ENCODE measurements at places on chromosomes 2 and 18.

DNA sequence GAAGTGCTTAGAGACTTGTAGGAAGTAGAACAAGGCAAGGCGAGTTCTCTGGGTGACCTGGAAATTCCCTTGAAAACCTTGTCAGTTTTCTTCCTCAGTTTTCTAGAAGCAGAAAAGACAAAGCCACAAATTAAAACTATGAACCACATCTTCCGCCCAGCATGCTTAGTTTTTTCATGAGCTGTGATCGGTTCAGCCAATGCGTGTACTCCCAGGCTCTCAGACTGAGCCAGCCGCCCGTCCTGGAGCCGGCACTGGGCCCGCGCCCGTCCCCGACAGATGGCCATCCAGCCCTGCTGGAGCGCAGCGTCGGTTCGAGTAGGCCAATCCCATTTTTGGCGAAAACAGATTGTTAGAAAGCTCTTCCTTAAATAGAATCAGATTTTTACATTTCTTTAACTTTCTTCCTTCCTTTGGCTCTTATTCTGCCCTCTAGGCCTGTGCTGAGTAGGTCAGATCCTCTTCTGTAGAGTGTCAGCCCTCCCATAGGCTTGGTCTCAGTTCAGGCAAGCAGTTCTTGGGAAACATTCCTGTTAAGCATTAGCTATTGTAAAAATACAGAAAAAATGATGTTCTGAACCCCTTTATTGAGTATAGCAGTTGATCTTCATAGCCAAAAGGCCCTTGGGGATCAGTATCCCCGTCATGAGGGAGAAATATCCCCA, 112.5 kb downstream of the NCK2 start:
- no peak for DNase-seq

DNA sequence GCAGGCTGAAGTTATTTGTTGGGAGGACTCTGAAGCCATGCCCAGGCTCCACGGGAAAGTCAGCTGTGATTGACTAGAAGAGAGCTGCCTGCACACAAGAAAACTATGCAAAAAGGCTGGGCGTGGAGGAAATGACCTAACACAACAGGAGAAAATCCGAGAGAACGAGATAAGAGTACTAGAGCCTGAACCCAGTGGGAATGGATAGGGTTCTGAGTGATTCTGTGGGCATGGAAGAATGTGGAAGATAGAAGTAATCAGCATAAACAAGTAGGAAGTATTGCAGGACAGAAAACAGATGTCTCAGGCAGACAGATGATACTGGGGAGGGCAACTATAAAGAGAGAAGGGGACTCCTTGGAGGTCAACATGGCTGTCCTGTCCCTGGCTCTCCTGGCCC, 12.1 kb upstream of the COPS8 start:
- DNase-seq: no peak

DNA sequence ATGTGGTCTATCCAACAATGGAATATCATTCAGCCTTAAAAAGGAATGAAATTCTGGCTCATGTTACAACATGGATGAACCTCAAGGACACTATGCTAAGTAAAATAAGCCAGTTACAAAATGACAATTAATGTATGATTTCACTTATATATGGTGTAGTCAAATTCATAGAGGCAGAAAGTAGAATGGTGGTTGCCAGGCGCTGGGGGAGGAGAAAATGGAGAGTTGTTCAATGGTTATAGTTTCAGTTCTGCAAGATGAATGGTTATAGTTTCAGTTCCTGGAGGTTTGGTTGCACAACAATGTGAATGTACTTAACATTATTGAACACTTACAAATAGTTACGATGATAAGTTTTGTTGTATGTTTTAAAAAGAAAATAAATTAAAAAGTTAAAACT, 79.2 kb upstream of the IL1R2 start:
- DNase-seq: no peak

GRCh38 chr18:75130591-75131328, 78.2 kb downstream of the PTGR3 start:
- DNase-seq: no peak

- no peak for DNase-seq
Measured at GRCh38 chr2:1561811-1562421, 148.7 kb downstream of the TPO start.

GRCh38 chr2:160156665-160157064, 43.4 kb downstream of the ITGB6 start:
- DNase-seq: no peak

DNA sequence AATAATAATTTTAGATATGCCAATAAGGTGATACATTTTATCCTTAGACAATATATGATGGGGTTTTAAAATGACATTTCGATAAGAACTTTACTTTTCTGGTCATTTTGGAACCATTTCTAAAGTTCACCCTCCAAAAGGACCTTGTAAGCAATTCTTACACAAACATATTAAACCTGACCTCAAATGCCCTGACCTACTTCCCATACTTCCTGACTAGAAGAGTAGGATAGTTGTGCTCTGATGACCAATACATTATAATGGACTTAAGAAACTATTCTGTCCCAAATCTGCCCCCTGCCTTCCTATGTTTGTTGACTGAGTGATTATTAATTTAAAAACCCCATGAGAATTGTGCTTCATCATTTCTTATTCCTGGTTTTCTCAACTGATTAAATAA, 24.6 kb downstream of the GCA start:
- DNase-seq: no peak

DNA sequence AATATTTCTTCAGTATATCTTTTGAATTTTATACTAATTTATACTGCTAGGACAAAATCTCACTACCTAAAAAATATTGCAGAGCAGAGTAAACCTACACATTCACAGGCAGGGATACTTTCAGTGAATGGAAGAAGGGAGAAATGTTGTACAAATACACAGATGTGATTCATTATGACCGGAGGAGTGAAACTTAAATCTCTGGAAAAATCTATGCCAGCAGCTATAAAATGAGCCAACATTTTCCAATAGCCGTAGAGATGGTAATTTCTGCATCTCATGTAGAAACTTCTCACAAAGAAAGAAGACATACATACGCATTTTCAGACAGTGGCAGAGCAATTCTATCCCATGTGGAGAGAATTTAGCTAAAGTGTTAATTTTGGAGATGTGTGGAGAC, 54.8 kb downstream of the KCNS3 start:
- DNase-seq: no peak

DNA sequence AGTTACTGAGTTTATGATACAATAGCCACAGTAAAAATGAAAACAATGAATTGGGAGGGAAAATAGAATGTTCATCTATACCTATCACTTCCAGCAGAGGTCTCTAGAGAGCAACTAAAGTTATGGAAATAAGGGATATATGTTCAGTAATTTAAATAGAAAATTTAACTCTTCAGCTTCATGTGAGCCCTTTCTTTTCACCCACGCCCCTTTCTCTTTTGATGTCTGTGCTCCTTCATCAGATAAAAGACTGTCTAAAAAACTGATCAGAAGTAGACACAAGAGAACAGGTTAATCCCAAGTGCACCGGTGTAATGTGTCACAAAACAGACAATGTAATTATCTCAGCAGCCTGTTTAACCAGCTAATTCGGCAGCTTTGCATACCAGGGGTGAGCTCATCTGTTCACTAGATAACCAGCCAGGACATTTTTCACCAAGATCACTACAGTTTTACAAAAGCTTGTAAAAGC, 238.5 kb upstream of the ERBB4 start:
- DNase-seq: peak; percentile 18

GRCh38 chr2:113791697-113792590, 35.5 kb upstream of the SLC35F5 start:
- DNase-seq: no peak

- DNase-seq: no peak
Measured at GRCh38 chr2:96233436-96233835, 24.8 kb upstream of the STARD7 start.

GRCh38 chr2:106065268-106065982, 128.7 kb downstream of the UXS1 start:
- no peak for DNase-seq

DNA sequence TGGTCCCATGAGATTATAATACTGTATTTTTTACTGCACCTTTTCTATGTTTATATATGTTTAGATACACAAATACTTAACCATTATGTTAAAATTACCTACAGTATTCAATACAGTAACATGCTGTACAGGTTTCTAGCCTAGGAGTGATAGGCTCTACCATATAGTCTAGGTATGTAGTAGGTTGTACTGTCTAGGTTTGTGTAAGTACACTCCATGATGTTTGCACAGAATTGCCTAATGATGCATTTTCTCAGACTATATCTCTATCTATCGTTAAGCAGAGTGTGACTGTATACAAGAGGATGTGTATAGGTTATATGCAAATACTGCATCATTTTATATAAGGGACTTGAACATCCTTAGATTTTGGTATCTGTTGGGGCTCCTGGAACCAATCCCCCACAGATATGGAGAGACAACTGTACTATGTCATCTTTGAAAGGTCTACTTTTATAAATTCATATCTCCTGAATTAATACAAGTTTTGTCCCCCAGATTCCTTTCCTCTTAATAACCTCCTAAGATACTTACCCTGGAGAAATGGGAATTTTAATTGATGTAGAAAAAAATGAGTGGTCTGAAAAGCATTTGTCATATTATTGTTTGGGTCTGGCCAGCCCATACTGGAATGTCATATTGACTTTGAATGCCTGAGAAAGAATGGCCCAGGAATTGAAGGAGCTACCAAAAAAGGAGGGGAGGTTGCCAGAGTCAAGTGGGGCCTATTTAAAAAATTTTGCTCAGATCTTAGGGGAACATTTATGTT, 36.6 kb downstream of the EHBP1 start:
- no peak for DNase-seq

DNA sequence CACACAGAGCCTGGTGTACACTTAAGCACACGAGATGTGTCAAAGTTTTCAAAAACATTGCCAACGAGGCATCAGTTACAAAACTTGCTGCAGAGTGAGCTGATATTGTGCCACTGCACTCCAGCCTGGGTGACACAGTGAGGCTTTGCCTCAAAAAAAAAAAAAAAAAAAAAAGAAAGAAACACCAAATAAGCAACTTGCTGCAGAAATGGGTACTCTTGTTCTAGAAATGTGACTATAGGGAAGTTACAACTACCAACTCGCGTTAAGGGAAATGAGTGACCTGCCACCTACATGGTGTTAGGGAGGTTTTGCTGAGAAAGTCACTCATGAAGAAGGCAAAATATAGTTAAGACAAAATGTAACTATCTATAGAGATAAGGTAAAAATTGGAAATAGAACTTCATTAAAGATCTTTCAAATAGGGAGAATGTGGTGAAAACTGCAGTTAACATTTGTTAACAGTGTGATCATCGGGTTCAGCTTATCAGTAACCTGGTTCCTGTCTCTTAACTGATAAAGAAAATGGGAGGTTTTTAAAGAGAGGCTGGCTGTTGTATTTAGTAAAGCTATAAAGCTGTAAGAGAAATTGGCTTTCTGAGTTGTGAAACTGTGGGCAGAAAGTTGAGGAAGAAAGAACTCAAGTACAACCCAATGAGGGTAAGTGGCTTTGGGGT, at the start of gene IL1RL1:
Gene IL1RL1, plus strand, starts transcription at position 600 of the 677 bp plus-strand sequence. CDS start 26,702 bp downstream, outside the sequence.
- no peak for DNase-seq

GRCh38 chr2:64534363-64534762, 10.2 kb downstream of the AFTPH start:
- DNase-seq: no peak

- no peak for DNase-seq
Measured at GRCh38 chr2:45741161-45741850, 89.8 kb downstream of the PRKCE start.

DNA sequence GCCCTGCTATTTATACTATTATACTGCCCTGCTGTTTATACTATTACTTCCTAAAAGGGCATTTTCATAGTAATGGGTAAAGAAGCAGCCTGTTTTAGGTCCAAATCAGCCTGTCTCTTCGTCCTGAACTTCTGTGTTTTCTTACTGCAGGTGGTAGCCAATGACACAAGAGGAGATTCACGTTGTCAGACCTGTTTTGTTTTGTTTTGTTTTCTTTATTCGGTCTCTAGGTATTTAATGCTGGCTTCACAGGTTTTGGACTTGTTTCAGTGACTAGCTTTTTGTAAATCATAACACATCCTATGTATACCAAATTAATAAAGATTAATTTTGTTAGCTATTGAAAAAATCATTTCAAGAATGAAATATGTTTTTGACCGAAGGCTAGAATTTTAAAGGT, 116.4 kb downstream of the MAP3K20 start:
- no peak for DNase-seq

GRCh38 chr2:205848601-205849000, 166.3 kb downstream of the NRP2 start:
- DNase-seq: no peak

DNA sequence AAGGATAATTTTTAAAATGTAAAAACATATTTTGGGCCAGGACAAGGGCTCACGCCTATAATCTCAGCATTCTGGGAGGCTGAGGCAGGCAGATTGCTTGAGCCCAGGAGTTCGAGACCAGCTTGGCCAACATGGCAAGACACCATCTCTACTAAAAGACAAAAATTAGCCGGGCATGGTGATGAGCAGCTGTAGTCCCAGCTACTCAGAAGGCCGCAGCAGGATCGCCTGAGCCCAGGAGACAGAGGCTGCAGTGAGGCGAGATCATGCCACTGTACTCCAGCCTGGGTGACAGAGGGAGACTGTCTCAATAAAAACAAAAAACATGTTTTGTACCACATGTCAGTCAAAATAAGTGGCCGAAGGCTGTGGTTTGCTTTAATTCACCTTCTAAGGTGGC, 122.5 kb downstream of the HDAC4 start:
- no peak for DNase-seq

DNA sequence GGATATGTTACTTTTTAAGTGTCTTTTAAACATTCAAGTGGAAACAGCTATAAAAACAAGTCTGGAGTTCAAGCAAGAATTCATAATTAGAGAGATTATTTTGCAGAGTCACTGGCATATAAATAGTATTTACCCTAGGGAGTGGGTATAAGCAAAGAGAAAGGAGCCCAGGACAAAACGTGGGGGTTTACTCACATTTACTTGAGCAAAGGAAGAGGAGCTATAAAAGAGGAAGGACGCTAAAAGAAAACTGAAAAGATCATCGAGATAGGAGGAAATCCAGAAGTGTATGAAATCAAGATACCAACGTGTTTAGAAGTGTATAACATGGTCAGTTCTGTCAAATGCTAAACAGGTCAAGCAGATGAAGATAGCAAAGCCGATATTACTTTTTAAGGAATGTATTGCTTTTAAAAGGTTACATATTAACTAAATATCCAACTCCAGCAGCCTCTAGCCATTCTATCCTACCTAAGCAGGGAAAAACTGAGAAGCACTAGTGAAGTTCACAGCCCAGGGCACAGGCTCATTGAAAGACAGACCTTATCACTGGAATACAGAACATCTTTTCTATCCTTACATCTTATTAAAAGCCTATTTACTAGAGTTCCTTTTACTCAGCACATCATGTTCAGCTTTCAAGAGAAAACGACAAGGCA, 8.6 kb downstream of the KANSL1L start:
- no peak for DNase-seq
